ENCODE measurements at places on chromosomes 3 and 15.

- DNase-seq: peak; percentile 95
Observed at GRCh38 chr3:4508048-4508981, 15.2 kb downstream of the ITPR1 start.

GRCh38 chr3:182007441-182007840, 295.7 kb downstream of the SOX2 start:
- no peak for DNase-seq

GRCh38 chr3:61090389-61091169, 160.7 kb downstream of the FHIT start:
- no peak for DNase-seq

GRCh38 chr3:197406266-197406665, 107.9 kb upstream of the DLG1 start:
- no peak for DNase-seq

DNA sequence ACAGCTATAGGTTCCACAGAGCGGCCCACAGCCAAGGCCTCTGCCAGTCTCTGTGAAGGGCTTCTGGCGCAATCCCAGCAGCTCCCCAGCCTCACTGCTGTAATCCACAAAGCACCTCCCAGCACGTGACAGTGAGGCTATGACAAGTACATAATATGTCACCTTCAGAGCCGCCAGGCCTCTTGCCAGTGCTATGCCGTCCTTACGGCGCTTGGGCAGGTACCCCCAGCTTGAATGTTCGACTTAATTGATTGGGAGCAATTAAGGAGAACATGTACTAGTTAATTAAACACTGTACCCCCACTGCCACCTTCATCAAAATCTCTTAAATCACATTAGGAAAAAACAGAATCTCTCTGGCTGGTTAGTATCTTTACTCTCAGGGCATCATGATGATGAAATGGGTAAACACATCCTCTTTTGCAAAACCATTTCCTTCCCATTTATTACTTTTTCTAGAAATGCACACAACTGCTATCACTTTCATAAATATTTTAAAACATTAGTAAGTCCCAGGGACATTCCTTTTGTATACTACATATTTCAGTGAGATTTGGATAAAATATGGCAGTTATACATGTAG, 169.9 kb downstream of the XXYLT1 start:
- no peak for DNase-seq

DNA sequence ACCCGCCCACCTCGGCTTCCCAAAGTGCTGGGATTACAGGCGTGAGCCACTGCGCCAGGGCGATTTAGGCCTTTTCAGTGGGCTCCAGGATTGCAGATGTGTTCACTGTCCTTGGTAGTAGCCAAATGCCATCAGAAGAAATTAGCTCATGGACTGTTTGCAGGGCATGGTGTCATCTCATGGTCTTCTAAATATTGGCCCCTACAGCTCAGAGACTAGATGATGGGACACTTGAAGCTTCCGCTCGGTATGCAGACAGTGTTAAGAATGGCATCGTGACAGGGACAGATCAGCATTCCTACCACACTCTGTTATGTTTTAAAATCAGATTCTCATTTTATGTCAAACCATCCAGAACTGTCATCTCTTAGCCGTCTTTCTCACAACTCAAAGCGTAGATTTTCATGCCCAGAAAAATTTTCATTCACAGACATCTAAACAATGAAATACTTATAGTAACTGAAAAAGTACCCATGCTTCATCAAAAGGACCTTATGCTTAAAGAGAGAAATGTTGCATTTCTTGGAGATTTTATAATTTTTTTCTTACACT, 24.9 kb downstream of the SLCO3A1 start:
- DNase-seq: no peak

GRCh38 chr15:68309024-68309423, 31.5 kb downstream of the FEM1B start:
- DNase-seq: no peak

DNA sequence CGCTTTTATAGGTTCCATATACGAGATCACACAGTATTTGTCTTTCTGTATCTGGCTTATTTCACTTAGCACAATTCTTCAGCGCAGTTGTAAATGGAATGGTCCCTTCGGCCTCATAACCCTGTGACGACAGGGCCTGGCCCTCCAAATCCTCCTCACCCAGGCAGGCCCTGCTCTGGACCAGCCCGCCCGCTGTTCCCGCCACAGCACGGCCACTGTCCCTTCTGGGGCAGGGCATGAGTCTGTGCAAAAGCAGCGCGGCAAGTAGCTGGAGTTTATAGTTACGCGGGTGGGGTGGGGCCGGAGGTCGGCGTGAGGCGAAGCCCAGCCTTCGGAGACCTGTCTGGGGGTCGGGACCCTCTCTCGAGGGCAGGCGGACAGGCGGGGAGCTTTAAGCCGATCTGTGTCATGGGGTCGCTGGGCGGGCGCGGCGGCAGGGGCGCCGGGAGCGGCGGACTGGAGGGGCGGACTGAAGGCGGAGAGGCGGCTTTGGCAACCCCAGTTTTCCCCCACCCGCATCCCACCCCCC, 543 bp downstream of the ARPIN start:
- no peak for DNase-seq

GRCh38 chr3:73175698-73176097, 114.2 kb downstream of the EBLN2 start:
- no peak for DNase-seq

- peak; percentile 87 for DNase-seq
Observed at GRCh38 chr3:140753865-140754754, 76.2 kb downstream of the TRIM42 start.

DNA sequence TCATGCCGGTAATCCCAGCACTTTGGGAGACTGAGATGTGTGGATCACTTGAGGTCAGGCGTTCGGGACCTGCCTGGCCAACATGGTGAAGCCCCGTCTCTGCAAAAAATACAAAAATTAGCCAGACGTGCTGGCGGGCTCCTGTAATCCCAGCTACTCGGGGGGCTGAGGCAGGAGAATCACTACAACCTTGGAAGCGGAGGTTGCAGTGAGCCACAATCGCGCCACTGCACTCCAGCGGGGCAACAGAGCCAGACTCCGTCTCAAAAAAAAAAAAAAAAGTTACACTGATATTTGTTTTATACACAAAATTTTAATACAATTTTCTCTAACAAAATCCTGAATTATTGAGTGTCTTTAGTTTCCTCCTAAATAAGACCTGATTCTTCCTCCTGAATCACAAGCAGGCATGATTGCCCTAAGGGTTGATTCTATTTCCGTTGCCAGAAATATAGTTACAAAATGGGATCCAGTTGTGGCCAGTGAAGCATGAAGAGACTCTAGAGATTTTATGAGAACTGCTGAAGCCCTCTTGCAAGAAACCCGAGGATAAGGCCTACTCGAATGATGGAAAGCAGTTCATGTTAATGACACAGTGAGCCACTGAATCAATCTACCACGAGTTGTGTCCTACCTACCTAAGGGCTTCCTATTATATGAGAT, 9.6 kb upstream of the SMARCC1 start:
- no peak for DNase-seq

DNA sequence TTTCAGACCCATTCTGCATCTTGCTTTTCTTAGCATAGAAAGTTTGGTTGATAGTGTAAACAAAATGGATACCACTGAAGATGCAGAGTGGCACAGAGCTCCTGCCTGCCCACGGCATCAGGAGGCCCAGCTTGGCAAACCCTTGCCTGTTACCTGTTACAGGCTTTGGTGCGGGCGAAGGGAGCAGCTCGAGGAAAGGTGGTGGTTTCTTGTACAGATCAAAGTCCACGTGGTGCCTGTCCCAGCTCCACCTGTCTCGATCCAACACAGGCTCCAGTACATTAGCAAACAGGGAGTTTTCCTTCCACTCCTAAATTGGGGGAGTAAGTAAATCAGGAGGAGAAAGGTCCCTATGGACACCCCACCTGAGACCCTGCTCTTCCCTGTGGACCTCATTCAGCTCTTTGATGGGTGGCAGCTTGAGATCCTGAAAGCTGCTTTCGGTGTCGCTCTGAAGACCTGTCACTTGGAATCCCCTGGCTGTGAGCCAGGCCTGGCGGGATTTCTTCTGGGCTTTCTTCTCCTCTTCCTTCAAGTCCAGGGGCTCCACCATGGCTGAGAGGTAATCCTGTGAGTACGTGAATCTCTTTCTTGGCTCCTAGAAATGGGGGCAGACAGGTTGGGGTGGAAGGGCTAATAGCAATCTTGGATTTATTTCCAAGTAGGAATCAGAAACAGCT, 35.7 kb downstream of the ACAD9 start:
- no peak for DNase-seq

Data from GM12878 (cell line).